Hepatocyte (in vitro differentiated cells): ENCODE measurements at places on chromosomes 11 and 22. TPM values are rescaled to one million over a fixed set of nuclear protein-coding genes. Genes with fewer than 3 reads are reported as not detected.

The VPS37C gene
- polyA plus RNA-seq: 23.0 and 26.6 TPM in 2 replicates

The C11orf91 gene
- not detected in 2 replicates for polyA plus RNA-seq

The CARD10 gene
- 28.7 and 31.2 TPM in 2 replicates for polyA plus RNA-seq

The CHRNA10 gene
- polyA plus RNA-seq: 0.53 and 1.6 TPM in 2 replicates

The DERL3 gene
- polyA plus RNA-seq: 5.1 and 6.1 TPM in 2 replicates

The HTR3B gene
- 0.42 TPM in 1 of 2 replicates, not detected in the other for polyA plus RNA-seq

The SPI1 gene
- 2.0 and 3.3 TPM in 2 replicates for polyA plus RNA-seq

The CBLIF gene
- polyA plus RNA-seq: 45.2 and 46.7 TPM in 2 replicates

The C22orf42 gene
- polyA plus RNA-seq: not detected in 2 replicates

The SMC1B gene
- 0.10 TPM in 1 of 2 replicates, not detected in the other for polyA plus RNA-seq

The OR10D3 gene
- polyA plus RNA-seq: not detected in 2 replicates

The PANX3 gene
- 0.09 and 0.25 TPM in 2 replicates for polyA plus RNA-seq

The TMEM135 gene
- 24.6 and 26.7 TPM in 2 replicates for polyA plus RNA-seq
